ENCODE measurements at places on chromosomes 7 and 10. TPM values are rescaled to one million over a fixed set of nuclear protein-coding genes. Genes with fewer than 3 reads are reported as not detected.

The TMEM236 gene
- total RNA-seq = 0.06 TPM

The PNLIPRP2 gene
- not detected for total RNA-seq

The ABCC2 gene
- total RNA-seq = 0.80 TPM

The XRCC2 gene
- total RNA-seq = 24.6 TPM

The AKR1C4 gene
- not detected for total RNA-seq

The RNF32 gene
- total RNA-seq = 1.6 TPM

The HOGA1 gene
- total RNA-seq = not detected

The MACC1 gene
- total RNA-seq = 29.6 TPM

The NKX1-2 gene
- not detected for total RNA-seq

The GSTO2 gene
- total RNA-seq = 0.06 TPM

The CALHM3 gene
- total RNA-seq = not detected

The ADRB1 gene
- total RNA-seq = not detected

The EMX2 gene
- total RNA-seq = 3.9 TPM

The ZC3HAV1L gene
- 7.9 TPM for total RNA-seq

The SLC25A13 gene
- total RNA-seq = 49.9 TPM

The FMC1 gene
- total RNA-seq = 9.2 TPM

The GPRIN2 gene
- total RNA-seq = 0.23 TPM

The GARIN1A gene
- 0.74 TPM for total RNA-seq

The SFTPD gene
- total RNA-seq = not detected

The CREB3L2 gene
- 9.1 TPM for total RNA-seq

The LBX1 gene
- 0.06 TPM for total RNA-seq

The EPHB6 gene
- 12.9 TPM for total RNA-seq

The ZNF853 gene
- total RNA-seq = 0.86 TPM

The PRLHR gene
- not detected for total RNA-seq

The DDC gene
- not detected for total RNA-seq

The SHTN1 gene
- 4.0 TPM for total RNA-seq

The LIPM gene
- total RNA-seq = not detected

The GRID1 gene
- total RNA-seq = not detected

The ACSM6 gene
- total RNA-seq = not detected

The PCDH15 gene
- total RNA-seq = not detected

The TMEM26 gene
- not detected for total RNA-seq

The SLC26A5 gene
- not detected for total RNA-seq

The NUTM2B gene
- total RNA-seq = not detected

The ANKRD22 gene
- not detected for total RNA-seq

The VAX1 gene
- total RNA-seq = 1.0 TPM

The ZNF511 gene
- 29.8 TPM for total RNA-seq

The ZNF467 gene
- 0.80 TPM for total RNA-seq

The EN2 gene
- total RNA-seq = 1.4 TPM

Data from Daoy (cell line).